NCI-H774 (cell line): ENCODE measurements at places on chromosomes 3 and 15.

DNA sequence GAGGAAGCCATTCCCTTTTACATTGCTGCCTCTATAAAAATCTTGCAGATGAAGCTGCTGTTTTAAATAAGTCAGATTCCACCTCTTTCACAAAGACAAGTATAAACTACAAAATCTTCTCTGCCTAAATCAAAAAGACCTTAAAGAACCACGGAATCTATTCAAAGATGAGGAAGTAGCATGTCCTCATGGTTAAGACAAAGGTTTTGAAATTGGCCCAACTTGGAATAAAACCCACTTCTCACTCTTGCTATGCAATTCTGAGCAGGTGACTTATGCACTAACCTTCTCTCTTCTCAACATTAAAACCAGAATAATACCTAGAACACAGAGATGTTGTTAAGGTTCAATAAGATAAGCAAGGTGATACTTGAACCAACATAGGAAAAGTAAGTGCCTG lies 97.6 kb downstream of the FOXP1 start:
- no peak for DNase-seq

GRCh38 chr15:50353975-50354837 lies 792 bp downstream of the GABPB1 start:
- no peak for DNase-seq

DNA sequence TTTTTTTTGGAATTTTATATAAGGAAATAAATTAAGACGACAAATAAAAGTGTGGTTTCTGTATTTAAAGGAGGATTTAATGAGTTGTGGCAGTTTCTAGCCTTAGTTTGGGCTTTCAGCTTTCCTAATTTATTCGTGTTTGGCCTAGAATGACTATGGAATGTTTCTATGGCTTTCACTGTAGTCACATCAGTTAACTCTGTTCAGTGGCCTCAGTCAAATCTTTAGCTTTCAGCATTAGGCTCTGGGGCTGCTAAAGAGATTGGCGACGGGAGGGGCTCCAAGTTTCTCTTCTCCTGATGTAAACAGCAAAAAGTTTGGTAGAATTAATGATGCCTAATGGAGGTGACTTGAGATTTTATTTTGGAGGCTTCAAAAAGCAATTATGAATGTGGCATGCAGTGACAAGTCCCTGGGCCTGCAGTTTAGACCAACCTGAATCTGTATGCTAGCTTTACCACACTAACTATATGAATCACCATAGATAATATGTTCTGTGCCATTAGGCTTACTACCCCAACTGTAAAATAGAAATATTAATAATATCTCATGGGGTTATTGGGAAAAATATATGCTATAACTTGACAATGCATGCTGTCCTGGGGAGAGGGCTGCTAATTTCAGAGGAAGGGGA lies 47.1 kb upstream of the ADGRG7 start:
- DNase-seq = no peak

- DNase-seq = no peak
Observed at GRCh38 chr3:71186801-71187200, 396.7 kb downstream of the FOXP1 start.

DNA sequence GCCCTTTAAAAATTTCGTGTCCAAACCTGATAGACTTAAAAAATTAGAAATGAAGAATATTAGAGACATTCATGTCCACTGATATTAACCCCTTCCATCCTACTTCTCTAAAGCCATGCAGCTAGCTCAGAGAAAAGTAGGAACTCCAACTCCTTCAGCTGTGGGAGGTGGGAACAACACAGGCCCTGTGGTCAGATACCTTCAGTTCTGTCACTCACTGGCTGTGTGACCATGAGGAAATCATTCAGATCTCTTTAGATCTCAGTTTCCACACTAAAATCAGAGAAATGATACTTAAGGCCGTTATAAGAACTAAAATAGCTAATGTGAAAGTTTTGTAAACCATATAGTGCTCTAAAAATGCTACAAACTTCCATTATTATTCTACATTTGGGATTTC lies 209.8 kb downstream of the TNIK start:
- no peak for DNase-seq

DNA sequence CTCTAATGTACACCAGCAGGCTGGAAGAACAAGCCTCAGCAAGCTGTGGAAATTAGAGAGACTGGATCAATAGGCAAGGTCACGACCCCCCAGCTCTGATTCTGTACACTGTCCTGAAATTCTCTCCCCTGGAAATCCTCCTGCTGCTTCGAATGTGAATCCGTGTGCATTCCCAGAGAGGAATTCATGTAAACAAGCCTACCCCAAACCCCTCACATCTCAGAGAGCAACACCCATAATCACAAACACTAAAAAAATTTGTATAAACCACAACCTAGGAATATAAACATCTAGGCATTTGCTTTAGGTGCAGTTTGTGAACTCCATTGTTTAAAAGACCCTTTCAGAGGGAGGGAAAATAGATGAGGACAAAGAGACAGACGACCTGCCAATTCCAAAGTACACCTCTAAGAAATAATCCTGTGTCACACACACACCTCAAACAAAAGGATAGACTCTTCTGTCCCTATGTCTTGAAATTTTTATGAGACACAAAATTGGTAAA lies 325.2 kb downstream of the WDR72 start:
- DNase-seq = no peak
